ENCODE measurements at places on chromosomes 11 and 22.

GRCh38 chr11:38226684-38227083, 1628.6 kb upstream of the RAG2 start:
- DNase-seq, result peak; percentile 12

GRCh38 chr11:27700351-27701301, at the start of gene BDNF:
BDNF (minus strand) TSS chr11:27700455; CDS start chr11:27658564, 41,891 bp downstream.
- DNase-seq, result no peak

DNA sequence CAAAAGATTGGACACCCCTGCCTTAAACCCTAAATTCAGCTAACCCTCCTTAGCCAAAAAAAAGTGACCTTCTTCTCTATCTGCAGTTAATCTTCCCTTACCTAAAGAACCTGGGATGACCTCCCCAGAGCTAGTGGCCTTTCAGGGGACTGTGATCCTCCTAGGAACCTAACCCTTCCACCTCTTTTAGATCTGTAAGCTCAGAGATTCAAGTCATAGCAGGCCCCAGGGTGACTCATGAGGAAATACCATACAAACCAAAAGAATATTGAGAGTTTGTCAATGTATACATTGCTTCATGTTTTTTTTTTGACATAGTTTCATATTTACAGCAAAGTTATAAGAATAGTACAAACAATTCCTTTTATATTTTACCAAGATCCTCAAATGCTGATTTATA, 38.3 kb upstream of the CXCR5 start:
- DNase-seq, result peak; percentile 40

GRCh38 chr11:15775015-15775541, 581.3 kb downstream of the SOX6 start:
- DNase-seq, result no peak

DNA sequence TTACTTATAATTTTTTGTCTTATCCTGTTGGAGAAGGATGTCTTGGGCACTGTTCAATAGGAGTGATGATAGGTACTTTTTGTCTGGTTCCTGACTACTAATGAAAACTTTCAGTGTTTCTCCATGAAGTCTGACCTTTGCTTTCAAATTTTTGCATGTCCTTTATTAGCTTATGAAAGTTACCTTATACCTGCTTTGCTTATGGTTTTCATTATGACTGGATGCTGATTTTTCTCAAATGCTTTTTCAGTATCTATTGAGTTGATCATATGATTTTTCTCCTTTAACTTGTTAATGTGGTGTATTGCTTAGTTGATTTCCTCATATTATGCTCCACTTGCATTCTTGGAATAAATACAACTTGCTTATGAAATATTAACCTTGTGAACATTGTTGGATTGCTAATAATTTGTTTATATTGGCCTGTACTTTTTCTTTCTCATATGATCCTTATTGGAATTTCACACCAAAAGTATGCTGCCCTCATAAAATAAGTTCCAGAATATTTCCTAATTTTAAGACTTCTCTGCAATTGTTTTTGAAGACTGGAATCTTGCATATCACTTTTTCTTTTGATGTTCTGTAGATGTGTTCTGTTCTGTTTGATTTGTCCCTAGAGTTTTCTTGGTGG, 85.0 kb upstream of the SC5D start:
- DNase-seq, result no peak

DNA sequence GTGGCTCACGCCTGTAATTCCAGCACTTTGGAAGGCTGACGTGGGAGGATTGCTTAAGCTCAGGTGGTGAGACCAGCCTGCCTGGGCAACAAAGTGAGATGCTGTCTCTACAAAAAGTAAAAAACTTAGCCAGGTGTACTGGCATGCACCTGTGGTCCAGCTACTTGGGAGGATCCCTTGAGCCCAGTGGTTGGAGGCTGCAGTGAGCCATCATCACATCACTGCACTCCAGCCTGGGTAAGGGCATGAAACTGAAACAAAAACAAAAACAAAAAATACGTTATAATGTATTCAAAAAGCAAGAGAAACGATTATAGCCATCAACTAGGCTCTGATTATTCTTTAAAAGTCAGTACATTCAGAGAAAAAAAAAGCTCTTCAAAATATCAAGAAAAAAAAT, 62.5 kb downstream of the TCF20 start:
- no peak for DNase-seq

DNA sequence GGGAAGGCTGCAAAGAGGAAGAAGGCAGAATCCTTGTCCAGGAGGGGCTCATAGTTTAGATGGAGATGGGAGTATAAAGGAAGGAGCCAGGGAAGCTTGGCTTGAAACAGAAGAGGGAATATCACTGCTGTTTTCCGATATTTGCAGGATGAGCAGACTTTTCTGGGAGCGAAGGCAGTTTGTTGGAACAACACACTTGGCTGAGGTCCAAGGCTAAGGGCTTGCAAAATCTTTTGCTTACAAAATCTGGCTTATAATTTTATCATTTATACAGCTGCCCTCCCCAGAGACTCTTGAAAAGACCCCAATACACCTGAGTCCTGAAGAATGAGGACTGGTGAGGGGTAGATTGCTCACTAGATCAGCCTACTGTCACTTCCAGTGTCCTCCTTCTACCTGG, 174.8 kb downstream of the NELL1 start:
- DNase-seq, result no peak

DNA sequence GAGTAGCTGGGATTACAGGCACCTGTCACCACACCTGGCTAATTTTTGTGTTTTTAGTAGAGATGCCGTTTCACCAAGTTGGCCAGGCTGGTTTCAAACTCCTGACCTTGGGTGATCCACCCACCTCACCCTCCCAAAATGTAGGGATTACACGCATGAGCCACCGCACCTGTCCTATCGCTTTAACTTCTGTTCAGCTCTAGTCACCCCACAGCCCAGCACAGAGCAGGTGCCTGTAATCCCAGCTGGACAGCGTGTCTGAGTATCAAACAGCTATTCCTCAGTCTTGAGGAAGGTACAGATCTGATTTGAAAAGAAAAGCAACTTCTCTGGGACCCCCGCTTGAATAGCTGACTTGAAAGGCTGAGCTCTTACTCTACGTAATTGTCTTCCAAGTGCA, 149.1 kb downstream of the CTTN start:
- DNase-seq, result no peak

DNA sequence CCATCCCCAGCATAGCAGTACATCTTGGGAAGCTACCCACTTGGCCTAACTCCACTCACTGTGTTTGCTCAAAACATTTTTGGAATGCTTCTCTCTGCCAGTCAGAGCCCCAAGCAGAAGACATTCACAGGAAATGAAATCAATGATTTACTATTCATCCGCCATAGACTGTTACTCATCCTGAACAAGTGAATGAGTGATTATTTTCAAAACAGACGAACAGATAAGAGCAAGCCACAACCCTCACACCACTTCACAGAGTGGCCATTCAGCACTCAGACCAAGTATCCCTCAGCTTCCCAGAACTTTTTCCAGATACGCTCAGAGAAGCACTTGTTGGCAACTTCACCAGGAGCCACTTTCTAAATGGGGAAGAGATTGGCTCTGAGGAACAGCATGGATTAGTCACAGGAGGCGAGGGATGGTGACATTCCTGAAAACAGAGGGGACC, 13.0 kb upstream of the UBASH3B start:
- no peak for DNase-seq

- no peak for DNase-seq
Measured at GRCh38 chr22:47517062-47517461, 754.6 kb downstream of the TBC1D22A start.

DNA sequence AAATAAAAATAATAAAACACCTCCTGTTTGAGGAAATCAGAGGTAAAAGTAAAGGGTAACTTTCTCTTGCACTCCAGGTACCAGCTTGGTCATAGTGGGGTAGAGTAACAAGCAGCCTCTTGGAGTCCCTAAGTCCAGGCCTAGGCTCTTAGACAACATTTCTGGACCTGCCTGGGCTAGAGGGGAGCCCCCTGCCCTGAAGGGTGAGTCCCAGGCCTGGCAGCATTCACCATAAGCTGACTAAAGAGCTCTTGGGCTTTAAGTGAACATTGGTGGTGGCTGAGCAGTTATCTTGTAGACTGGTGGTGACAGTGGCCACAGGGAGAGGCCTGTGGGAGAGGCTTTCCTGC, 18.6 kb upstream of the OR56A3 start:
- DNase-seq, result no peak

DNA sequence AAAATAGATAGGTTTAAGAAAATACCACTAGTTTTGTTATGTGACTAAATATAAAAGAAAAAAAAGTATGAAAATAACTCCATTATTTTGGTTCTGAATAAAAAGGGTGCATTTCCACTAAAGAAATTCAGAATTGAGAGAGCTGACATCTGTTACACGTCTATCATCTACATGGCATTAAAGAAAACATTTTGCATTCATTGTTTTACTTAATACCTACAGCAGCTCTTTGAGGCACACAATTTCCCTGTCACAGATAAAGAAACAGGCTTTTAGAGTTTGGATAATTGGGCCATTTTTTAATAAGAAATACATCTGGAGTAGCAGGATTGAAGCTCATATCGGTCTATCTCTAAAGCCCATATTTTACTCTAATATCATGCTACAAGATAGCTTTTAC, 145.7 kb upstream of the LUZP2 start:
- no peak for DNase-seq

GRCh38 chr11:37811349-37811748, 1213.3 kb upstream of the RAG2 start:
- no peak for DNase-seq

DNA sequence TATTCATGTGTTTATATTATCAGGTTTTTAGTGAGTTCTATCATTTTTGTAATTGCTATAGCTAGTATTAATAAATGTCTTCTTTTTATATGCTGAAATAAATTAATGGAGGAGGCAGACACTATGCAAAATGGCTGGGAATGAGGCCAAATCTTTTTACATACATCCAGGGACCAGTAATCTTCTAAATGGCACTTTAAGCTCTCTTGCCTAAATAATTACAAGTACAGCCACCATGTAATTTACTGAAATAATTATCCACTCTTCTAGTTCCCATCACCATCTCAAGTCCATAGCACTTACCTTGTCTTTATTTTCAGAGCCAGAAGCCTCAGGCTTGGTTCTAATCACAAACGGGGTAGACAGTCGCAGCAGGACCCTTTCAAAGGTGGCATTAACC, 79.1 kb downstream of the GUCY1A2 start:
- no peak for DNase-seq

DNA sequence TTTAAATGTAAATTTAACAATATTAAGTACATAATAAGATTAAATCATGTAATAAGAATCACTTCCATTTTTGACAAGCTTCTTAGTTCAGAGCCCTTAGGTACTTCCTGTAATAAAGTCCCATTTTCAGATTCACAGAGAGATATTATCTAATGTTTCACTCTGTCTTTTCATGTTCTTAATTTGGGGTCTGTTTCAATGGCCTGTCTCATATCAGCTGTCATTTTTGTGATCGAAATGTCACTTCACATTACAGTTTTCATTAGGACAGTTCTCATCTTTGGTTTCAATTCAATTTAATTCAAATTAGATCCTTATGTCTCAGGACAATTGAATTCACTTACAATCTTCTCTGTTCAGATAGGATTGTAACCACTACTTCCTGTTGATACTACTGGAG, 22.6 kb upstream of the OLFML1 start:
- DNase-seq, result no peak

DNA sequence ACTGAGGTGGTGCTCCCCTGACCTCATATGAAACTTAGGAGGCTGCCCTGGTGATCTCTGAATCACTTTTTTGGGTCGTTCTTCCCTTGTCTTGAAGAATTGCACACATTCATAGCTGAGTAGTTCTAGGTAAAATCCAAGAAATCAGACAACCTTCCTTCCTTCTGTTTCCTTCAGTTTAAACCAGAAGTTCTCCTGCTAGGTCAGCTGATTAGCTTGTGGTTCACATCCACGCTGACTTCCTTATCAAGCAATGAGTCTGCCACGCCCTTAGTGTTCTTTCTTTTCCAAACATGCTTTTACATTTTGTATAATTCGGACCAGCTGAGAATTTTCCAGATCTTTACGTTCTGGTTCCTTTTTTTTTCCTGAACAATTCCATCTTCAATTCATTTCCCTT, 892.8 kb downstream of the NTM start:
- DNase-seq, result peak; percentile 46

DNA sequence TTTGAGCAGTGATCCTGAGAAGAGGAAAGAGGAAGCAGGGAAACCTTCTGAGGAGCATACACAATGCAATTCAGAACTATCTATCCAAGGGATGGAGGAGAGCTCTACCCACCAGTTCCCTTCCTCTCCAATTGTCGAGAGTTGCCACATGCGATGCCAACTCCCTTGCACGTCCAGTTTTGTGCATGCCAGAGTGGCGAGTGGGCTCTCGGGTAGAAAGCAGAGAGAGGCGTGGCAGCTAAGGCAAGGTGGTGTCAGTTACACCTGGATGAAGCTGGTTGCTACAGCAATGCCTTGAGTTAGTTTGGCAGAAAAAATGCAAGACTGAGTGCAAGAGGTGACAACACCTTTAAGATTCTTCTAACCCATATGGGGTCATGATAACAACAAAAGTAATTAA, 420.4 kb upstream of the CCDC90B start:
- no peak for DNase-seq

DNA sequence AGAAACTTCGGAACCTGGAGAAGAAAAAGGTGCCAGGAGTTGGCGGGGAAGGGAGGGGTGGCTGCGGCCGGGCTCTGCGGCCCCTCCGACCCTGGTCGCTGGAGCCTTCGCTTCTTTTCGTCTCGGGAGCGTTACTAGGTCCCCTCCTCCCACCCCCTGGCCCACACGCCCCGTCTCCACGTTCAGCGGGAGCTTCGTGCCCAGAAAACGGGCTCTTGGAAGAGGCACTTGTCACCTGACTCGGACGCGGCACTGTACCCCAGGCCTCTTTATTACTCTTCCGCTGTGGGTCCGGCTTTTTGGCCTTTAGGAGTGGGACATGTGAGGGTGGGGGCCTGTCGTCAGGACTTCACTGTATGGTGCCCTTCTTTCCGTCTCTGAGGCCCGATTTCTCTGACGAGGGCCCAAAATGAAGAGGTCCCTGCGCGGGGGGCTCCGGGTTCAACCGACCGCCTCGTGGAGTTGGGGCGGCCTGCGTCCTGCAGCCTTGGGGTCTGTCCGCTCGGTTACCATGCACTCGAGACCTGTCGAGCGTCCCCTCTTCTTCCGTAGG, 1.2 kb downstream of the CAPRIN1 start:
- peak; percentile 46 for DNase-seq

GRCh38 chr22:44136112-44136511, 44.6 kb upstream of the PARVG start:
- no peak for DNase-seq

GRCh38 chr11:88515002-88515401, 177.5 kb upstream of the CTSC start:
- no peak for DNase-seq

DNA sequence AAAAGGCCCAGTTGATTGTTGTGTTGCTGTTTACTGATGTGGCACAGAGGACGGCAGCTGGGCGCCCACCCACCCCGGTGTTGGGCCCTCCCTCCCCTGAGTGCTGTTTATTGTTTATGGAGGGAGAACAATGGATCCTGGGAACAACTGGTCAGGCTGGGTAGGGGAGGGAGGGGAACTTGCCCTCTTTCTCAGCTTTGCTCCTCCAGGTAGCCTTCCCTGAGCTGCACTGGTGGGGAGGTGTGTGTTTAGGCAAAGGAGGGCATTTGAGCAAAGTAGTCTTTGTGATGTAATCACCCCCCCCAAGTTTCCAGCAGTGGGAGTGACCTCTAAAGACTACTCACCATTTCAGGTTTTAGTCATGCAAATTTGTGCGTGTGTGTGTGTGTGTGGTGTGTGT, 1035.3 kb downstream of the NTM start:
- no peak for DNase-seq

- no peak for DNase-seq
Measured at GRCh38 chr11:65710421-65710820, 1.6 kb upstream of the KAT5 start.

All from hematopoietic multipotent progenitor cell treated with erythropoietin and hydrocortisone succinate and interleukin-3 and kit ligand, for 6 days (in vitro differentiated cells).